ENCODE measurements at places on chromosomes 7 and 10.

- no peak for DNase-seq
These were observed 41.6 kb upstream of the FAM20C start for GRCh38 chr7:150811-151221.

DNA sequence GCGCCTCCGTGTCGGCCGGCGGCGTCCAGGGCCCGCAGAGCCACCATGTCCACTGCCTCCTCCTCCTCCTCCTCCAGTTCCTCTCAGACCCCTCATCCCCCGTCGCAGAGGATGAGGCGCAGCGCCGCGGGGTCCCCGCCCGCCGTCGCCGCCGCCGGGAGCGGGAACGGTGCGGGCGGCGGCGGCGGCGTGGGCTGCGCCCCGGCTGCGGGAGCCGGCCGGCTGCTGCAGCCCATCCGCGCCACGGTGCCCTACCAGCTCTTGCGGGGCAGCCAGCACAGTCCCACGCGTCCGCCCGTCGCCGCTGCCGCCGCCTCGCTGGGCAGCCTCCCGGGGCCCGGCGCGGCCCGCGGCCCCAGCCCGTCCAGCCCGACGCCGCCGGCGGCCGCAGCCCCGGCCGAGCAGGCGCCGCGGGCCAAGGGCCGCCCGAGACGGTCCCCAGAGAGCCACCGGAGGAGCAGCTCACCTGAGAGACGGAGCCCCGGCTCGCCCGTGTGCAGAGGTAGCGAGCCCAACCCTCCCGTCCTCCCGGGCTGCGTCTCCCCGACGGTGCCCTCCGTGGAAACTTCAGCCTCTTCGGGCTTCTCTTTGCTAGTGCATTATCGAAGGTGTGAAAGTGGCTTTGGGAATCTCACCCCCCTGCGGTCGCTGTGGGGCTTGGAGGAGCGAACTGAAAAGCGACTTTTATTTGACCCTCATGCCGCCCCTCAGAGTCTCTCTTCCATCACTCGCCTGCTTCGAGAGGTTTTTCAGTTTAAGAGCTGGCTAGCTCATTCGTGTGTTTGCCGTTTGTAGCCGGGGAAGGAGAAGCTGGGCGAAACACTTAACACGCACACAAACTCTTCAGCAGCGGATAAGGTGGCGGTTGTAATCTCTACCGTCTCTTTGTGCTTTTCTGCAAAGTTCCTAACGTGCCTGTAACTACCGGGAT is 975 bp downstream of the GLCCI1 start:
- peak; percentile 51 for DNase-seq

DNA sequence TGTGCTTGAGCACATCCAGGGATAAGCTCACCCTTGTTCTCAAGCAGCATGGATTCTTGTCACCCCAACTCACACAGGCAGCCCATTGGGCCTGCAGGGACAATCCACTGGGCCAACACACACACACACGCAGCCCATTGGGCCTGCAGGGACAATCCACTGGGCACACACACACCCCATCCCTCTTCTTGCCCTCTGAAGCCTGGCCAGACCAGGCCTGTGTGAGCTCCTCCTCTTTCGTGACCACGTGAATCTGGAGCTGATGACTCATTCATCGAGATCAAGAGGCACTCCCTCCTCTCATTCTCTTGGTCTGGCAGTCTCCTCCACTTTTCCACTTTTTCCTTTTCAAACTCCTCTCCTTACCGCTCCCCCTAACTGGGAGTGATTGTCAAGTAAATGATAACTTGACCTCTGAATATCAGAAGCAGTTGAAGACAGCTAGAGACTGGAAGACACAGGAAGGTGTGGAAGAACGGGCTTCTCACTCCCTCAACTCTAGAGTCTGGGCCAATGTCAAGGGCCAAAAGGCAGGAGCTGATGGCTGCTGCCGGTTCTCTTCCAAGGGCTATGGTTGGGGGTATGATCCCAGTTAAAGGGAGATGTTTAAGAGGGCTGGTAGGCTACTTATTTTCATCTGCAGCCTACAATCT is 89.7 kb downstream of the HIPK2 start:
- no peak for DNase-seq

GRCh38 chr10:27536437-27536836 is 32.3 kb downstream of the RAB18 start:
- no peak for DNase-seq

GRCh38 chr7:8221567-8221966 is 40.4 kb downstream of the ICA1 start:
- no peak for DNase-seq

GRCh38 chr10:48944171-48944570 is 4.5 kb upstream of the LRRC18 start:
- DNase-seq: no peak

DNA sequence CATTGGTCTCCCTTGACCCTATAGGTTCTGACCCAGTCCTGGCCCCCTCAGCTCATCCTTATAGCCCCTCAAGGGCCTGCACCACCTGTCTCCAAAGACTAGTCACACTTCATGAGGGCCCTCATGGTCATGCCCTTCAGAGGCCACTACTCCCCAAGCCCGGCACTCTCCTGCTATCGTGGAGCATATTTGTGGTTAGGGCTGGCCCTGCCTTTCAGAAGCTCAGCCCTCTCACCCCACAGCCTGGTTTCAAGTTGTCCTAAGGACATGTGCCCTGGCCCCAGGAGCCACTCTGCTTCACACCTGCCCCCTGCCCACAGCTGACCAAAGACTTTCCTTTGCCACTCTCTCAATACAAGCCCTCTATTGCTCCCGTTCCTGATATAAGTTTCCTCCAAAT is 60.3 kb upstream of the LBX1 start:
- DNase-seq: no peak

DNA sequence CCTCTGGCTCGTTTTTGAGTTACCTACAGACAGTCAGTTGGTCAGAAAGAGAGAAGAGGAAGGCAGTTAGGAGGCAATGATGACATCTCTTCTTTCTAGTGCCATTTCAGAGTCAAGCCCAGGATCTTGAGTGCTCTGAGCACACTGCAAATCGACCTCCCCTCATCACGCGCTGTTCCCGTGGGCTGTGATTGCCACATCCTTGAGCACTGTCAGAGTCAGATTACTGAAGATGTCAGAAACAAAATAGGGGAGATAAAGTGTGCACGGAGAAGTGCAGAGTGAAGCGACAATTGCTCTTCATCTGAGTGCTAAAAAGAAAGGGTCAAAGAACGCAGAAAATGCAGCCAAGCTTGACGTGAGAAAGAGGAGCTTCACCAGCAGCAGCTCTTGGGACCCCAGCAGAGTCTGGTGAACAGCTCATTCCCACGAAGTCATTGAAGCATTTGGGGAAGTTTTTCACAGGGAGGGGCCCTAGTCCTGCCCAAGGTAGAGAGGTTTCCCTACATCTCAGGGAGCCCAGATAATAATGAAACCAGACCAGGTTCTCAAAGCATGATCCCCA is 661.7 kb upstream of the AUTS2 start:
- no peak for DNase-seq

DNA sequence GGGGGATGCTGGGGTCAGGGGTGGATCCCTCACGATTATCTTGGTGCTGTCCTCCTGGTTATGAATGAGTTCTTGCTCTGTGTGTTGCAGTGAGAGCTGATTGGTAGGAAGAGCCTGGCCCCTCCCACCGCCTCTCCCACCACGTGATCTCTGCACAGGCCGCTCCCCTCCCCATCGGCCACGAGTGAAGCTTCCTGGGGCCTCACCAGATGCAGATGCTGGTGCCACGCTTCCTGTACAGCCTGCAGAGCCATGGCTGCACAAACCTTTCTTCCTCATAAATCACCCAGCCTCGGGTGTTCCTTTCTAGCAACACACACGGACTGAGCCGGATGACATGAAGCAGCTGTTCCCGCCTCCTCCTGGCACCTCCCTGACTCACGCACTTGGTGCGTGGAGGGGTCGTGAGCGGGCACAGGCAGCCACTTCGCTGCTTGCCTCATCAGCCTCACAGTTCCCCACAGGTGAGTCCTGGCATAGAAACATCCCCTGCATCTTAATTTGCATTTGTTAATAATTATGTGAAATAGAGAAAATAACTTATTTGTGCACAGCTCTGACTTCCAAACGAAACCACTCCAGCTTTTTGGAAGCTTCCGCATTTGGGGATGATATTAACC is 210.8 kb downstream of the ADARB2 start:
- no peak for DNase-seq

DNA sequence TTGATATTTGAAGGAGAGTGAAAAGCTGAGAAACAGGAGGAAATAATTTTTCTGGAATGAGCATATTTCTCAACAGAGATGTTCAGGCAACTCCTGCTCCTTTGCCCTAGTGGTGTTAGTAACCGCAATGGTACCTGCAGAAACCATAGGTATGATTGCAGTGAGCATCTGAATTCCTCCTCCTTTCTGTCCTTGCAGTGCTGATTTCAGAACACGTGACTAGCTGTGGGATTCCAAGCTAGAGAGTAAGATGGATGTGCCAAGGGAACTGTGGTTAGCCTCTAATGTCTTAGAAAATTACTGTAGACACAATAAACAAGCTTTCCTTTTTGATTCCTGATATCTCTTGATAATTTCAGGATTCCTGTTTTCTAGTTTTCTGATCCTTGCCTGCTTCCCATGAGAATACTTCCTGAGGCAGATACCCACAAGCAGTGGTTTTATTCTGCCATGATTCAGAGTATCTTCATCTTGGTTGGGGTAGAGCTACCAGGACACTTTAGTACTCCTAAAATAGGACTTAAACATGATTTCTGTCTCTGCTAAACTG is 27.5 kb downstream of the LRGUK start:
- DNase-seq: no peak

GRCh38 chr10:1678084-1678483 is 59.2 kb downstream of the ADARB2 start:
- DNase-seq: no peak

GRCh38 chr7:29189743-29190201 is 4.8 kb upstream of the CHN2 start:
- peak; percentile 66 for DNase-seq

DNA sequence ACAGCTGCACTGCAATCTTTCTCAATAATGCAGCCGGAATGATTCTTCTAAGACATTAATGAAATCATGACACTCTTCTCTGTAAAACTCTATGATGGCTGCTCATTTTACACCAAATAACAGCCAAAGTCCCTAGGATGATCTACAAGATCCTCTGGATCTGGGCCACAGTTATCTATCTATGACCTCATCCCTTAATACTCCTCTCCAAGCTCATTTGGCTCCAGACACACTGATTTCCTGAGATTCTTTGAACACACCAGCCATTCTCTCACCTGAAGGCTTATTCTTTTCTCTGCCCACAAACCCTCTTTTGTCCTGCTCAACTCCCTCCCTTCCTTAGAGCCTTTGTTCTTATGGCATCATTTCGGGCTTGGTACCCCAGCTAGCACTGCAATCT is 577.4 kb upstream of the ANKRD30A start:
- DNase-seq: no peak

DNA sequence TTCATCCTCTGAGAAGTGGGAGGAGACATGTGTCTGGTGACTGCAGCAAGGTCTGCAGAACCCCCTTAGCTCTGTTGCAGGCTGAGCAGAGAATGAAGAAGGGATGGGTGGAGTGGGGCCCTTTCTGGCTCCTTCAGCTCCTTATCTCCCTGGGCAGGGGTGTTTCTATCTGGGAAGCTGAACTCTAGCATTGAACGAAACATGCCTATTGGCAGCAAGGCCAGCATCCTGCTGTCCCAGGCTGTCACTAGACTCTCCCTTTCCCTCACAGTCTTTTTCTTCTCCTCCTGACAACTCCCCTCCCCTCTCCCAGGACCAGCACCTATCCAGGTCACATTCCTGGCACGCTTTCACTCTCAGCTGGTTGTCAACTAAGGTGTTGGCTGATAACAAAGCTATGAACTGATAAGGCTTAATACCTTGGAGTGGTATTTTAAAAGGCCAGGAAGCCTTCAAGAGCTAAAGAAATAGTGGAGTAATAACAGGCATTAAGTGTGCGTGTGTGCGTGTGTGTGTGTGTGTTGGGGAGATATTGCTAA is 128.8 kb upstream of the FZD8 start:
- DNase-seq: no peak

- DNase-seq: no peak
These were observed 507.0 kb upstream of the KLF6 start for GRCh38 chr10:4291990-4292389.

DNA sequence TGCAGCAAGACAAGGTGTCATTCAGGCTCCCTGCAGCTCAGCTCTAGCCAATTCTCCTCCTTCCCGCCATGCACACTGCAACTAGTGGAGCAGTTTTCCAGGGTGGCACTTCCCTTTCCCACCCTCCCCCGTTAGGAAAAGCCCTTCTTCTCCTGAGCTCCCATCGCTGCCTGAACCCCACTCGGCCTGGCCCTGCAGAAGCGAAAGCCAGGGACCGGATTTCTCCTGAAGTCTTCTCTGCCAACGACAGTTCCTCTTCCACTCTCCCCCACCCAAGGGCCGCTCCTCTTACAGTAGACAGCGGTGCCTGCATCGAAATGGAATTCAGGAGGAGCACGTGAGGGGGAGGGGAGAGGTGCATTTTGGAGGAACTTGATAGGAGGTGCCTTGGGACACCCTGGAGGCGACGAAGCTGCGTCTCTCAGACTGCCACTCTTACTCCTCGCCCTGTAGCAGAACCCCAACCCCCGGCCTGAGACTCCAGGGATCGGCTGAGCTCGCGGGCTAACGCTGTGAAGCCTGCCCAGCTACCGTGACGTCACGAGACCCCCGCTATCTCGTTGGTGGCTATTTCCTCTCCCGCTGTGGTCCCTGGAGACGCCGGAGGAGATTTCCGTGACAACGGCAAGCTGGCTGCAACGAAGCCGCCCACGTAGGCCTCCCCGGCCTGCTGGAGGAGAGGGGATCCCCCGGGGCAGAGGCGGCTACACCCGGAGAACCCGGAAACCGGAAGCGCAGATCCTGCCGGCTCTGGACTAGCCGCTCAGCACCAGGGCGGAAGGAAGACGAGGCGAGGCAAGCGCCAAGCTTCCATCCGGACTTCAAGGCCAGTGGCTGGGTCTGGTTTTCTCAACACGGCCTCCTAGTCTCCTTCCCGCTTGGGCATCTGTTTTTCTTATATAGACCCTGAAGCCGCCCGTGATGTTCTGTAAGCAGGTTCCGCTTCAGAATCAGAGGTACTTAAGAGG is 109.7 kb downstream of the RALA start:
- peak; percentile 95 for DNase-seq

DNA sequence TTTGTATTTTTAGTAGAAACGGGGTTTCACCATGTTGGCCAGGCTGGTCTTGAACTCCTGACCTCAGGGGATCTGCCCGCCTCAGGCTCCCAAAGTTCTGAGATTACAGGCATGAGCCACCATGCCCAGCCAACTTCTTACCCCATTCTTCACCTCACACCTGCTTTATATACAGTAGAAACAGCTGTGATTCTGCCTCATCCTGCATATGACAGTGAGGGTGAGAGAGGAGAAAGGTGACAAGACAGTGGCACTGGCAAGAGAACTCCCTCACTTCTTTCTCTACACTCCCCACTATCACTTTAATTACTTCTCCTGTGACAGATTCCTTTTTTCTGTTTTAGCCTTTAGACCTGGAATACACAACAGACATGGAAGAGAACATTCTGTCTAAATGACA is 61.8 kb upstream of the CAPZA2 start:
- no peak for DNase-seq

- DNase-seq: no peak
These were observed 177.6 kb downstream of the ADARB2 start for GRCh38 chr10:1559761-1560160.

All from CD4-positive, alpha-beta T cell treated with Interleukin-10 for 1 hour (primary cell).